ENCODE measurements at places on chromosomes 1 and 21.

DNA sequence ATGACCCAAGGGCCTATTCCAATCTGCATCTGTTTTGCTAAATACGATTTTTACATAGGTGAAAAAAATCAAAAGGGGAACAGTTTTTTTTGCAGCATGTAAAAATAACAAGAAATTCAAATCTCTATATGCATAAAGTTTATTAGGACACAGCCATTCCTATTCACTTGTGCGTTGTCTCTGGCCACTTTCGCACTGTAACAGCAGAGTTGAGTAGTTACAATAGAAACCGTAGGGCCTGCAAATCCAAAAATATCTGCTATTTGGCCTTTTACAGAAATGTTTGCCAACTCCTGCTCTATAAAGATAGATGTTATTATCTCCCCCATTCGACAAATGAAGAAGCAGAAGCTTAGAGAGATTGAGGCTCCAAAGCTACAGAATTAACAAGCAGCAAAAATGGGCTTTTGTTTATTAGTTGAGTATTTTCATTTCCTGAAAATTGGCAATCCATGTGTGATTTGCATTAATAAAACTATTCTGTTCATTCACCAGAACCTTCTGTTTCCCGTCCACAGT lies 5.5 kb downstream of the DYNLT5 start:
- DNase-seq: no peak

GRCh38 chr1:87883906-87884305 lies 555.2 kb downstream of the LMO4 start:
- DNase-seq: no peak

- no peak for DNase-seq
Observed at GRCh38 chr1:115364046-115364779, 26.2 kb upstream of the NGF start.

GRCh38 chr1:6965083-6965934 lies 180.1 kb downstream of the CAMTA1 start:
- DNase-seq: no peak

DNA sequence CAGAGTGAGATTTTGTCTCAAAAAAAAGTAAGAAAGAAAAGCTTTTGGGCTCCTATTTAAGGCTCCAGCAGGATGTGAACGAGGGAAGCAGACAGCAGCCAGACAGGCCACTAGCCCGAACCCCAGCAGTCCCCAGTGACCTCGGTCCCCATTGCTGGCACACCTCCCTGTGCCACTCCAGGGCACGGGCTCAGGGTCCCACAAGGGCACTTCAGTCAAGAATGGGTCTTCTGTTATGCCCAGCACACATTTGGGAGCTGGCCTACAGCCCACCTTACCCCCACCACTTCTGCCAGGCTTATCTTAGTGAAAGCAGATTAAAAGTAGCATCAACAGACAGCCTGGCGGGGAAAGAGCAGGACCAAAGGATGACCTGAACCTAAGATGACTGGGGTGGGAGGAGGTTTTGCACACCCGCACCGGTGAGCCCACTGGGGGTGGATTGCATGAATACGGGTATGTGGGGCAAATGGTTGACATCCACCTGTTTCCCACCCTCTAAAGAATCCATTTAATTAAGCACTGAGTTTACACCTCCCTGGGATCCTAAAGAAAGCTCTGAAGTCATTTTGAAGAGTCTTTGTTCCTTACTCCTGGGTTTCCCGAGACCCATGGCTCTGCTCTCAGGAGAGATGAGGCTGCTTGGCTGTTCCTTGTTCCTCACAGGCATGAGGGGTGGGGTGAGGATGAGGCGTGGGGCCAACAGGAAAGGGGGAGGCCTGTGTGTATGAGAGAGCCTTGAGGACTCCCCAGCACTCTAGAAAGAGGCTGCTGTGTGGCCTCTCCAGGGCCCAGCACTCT lies 4.7 kb downstream of the CHI3L1 start:
- DNase-seq: no peak
